ENCODE measurements at places on chromosomes 12 and 14.

- DNase-seq = no peak
Observed at GRCh38 chr12:4047421-4047820, 174.2 kb upstream of the PARP11 start.

DNA sequence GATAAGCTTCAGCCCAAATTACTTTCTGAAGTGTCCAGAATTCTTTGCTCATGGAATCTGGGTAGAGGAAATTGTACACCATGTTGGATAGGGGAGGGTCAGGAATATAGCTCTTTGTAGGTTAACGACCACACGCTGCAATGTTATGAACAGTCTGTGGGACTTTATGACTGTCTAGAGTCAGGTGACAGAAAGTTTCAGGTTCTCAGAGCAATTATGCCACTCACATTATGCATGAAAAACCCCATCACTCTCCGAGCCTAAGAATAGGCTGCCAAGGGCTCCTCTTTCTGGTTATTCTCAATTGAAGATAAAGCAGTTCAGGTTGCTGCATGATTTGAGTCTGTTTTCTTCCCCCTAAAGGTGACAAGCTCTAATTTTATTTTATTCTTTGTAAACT, 430.9 kb downstream of the ATP23 start:
- no peak for DNase-seq

DNA sequence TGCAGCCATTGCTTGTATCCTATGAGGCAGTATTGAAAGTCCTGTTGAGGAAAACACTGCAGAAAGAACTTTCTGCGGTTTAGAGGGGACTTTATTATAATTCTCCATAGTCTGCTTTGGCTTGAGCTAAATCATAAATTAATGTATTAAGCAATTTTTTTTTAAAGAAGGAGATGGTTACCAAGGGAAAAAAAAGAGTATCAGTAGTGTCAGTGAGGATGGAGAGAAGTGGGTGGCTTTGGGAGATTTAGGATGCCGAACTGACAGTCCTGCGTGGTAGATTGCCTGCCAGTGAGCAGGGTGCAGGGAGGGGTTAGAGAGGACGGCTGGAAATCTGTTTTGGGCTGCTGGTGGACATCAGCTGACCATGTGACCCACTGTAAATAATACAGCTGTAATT, 96.8 kb downstream of the MYRFL start:
- DNase-seq = no peak

- DNase-seq = no peak
Observed at GRCh38 chr12:46124132-46124847, 133.9 kb upstream of the SCAF11 start.

GRCh38 chr14:93946104-93946503, 19.0 kb downstream of the FAM181A start:
- DNase-seq = no peak

DNA sequence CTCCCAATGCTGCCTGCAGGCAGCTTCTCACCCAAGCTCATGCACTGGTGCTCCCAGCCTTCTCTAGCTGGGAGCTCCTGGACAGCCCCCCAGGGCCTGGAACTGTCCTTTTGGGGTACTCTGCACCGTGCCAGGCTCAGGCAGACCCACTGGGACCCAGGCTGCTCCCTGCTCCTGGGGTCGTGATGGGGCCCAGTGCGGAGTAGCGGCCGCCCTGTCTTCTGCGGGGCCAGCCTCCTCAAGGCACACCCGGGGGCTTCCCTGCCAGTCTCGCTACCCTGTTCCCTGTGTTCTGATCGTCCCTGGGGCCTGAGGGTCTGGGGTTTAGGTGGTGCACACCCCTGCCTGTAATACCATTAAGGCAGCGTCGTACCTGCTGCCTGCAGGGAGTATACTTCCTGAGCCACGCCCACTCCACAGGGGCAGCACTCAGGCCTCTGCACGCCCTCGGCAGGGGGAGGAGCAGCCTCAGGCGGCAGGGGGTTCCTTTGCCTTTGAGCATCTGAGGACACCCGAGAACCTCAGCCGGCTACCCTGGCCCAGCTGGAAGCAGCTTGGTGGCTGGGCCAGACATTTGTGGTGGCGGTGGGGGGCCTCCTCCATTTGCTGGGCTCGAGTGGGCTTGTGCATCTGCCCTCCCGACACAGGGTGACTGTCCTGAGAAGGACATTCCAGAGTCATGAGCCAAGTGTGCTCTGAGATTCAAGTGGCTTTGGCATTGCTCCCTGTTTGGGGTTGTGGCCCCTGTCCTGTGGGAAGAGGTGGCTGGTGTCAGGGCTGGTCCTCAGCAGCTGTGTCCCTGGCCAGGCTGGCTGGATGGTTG, 9.2 kb upstream of the CRIP2 start:
- no peak for DNase-seq

GRCh38 chr12:113060336-113060960, 3.9 kb downstream of the DTX1 start:
- no peak for DNase-seq

- no peak for DNase-seq
Observed at GRCh38 chr12:14573118-14573517, 5.4 kb upstream of the PLBD1 start.

DNA sequence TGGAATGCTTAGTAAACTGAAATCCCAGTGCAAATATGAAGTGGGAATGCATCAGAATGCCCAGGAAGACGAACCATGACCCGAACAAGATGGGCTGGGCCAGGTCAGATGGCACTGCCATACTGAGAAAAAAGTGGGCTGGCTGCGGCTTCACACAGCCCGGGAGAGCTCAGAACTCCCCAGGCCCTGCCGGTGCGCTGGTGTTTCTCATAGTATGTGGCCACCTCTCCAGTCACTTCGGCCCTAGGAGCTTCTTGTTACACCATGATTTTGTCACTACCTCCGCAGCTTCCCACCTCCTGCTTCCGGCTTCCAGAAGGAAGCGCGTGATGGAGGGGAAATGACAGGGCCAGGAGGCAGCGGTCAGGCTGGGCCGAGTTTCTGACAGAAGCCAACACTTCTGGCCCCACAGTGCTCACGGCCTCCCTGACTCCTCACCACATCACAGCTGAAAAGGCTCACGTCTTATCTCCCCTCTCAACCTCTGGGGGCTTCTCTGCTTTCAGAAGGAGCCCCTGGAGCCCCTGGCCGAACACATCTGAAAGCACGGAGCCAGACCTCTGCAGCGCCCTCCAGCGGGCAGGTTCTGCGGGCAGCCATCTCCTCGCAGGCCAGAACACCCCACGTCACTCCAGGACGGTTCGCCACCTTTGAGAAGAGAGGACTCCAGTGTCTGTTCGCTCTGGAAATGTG, 30.7 kb downstream of the DAD1 start:
- DNase-seq = no peak

DNA sequence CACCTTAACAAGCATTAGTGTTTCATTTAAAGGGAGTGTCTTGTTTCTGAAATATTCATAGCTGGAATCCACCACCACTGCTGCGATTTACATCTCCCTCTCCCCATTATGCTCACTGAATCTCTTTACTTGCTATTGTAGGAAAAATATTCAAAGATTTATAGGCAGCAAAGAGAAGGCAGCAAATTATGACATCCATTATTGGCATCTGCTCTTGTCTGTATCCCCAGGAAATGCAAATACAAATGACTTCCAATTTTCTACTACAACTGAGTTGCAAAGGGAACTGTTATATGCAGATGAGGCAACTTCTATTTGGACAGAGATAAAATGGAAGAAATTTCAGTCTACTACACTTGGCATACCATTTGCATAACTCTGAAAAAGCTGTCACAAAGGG, 88.4 kb upstream of the PRKD1 start:
- no peak for DNase-seq

GRCh38 chr14:58656671-58657411, 19.1 kb downstream of the DACT1 start:
- no peak for DNase-seq

GRCh38 chr14:98374136-98374535, 897.9 kb downstream of the BCL11B start:
- DNase-seq = no peak

All from Caco-2 (cell line).